ENCODE measurements at places on chromosomes 16 and 17.

DNA sequence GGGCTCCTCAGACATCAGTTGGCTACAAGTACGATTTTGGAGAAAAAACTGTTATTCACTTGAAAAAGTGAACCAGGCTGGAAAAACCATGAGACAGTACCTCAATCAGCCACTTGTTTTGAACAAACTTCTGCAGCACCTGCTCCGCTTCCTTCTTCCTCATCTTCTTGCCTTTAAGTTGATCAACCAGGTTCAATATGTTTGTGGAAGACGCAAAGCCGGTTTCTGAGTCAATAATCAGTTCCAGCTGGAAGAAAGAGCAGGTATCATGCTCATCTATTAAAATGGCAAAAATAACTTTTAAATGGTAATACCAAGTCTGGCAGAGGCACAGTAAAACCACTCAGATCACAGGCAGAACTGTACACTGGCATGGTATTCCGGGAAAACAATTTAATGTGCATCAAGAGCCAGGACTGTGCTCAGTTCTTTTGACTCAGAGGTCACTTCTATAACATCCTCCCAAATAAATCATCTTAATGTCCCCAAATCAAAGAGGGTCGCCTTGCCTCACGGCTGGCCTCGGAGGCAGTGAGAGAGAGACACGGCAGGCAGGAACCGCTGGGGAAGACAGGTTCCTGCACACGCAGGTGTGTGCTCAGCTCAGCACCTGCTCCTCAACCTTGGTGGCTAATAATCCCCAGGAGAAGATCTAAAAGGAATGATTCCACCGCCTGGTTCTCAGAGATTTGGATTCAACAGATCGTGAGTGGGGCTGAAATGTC is 29.7 kb downstream of the KDM8 start:
- DNase-seq, result no peak

- no peak for DNase-seq
Measured at GRCh38 chr16:12377497-12377896, 401.0 kb downstream of the SNX29 start.

- DNase-seq, result no peak
Measured at GRCh38 chr17:29243792-29244191, 2.9 kb upstream of the CRYBA1 start.

DNA sequence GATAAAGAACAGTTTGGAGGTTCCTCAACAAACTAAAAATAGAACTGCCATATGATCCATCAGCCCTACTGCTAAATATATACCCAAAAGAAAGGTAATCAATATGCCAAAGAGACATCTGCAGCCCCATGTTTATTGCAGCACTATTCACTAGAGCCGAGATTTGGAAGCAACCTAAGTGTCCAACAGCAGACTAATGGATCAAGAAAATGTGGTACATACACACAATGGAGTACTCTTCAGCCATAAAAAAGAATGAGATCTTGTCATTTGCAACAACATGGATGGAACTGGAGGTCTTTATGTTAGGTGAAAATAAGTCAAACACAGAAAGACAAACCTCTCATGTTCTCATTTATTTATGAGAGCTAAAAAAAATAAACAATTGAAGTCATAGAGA is 48.8 kb upstream of the NACA2 start:
- no peak for DNase-seq

GRCh38 chr16:12538667-12539091 is 265.0 kb downstream of the CPPED1 start:
- no peak for DNase-seq

DNA sequence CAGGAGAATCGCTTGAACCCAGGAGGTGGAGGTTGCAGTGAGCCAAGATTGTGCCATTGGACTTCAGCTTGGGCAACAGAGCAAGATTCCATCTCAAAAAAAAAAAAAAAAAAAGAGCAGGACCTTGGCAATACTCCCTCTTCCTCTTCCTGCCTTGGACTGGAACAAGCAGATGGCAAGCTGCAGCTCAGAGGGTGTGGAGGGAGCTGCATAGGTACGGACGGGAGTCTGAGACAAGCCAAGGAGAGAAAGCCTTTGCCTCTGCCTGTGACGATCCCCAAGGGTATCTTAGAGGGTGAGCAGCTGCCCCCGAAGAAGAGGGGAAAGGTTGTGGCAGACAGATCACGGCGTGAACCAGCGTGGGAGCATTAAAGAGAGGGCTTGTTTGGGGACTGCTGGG is 109.2 kb downstream of the AIPL1 start:
- DNase-seq, result no peak

DNA sequence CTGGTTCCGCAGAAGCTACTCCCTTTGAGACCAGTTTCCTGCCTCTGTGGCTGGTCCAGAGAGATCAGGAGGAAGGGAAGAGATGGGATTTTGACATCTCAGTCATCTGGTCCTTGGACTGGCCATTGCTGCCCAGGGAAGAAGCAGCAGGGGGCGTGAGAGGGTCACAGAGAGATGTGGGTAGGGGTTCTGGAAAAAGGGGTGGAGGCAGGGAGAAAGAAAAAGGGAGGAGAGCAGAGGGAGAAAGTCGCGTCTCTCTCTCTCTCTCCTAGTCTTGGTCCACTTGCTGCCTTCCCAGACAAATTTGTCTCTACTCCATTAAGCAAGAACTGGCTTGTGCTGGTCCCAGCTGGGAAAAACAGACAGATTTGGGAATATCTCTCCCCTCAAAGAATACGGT is 4.4 kb downstream of the SHBG start:
- DNase-seq, result no peak

DNA sequence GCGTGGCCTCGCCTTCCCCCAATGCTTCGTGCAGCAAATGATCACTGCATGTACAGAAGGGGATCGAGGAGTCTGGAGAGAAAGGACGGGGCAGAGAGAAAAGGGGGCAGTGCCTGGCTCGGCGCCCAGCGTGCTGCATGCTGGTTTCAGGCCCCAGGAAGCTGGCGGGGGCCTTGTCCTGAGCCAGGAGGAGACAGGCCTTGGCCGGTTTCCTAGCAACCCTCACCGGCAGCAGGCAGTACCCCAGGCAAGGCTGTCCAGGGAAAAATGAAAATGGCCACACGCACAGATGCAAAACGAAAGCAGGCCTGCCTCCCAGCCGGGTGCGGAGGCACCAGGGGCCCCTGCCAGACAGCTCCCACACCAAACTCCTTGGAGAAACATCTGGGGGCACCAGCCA is 126.3 kb downstream of the ZFHX3 start:
- no peak for DNase-seq

DNA sequence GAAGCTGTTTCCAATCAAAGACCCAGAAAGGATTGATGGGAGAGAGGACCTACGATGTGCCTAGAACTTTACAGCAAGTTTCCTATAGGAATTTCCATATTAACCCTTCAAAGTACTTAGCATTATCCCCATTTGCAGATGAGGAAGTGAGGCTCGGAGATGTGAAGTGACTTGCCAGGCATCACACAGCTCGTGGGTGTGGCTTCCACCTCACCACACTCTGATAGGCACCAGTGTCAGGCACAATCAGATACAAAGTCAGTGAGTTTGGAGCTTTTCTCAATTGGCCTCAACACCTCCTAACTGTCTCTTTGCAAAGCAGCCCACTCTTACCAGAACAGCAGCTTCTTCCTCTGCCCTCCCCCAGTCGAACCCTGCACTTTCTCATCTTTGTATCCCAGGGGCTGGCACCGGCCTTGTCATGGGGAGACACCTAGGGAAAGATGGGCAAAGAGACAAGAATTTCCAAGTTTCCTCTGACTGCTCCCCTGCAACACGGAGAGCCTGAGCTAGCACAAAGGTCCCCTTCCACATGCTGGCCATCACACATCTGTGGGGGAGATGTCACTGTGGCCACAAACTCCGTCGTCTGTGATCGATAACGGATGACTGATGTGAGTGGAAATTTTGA is 37.4 kb upstream of the CCL1 start:
- DNase-seq, result no peak

GRCh38 chr17:78674595-78675315 is 97.6 kb upstream of the DNAH17 start:
- DNase-seq, result no peak

Measured in immature natural killer cell (primary cell).